D721Med (cell line): ENCODE measurements at places on chromosomes 5 and 9.
A peak's percentile ranks its signal among the peaks of the same experiment; 100 is the strongest.

DNA sequence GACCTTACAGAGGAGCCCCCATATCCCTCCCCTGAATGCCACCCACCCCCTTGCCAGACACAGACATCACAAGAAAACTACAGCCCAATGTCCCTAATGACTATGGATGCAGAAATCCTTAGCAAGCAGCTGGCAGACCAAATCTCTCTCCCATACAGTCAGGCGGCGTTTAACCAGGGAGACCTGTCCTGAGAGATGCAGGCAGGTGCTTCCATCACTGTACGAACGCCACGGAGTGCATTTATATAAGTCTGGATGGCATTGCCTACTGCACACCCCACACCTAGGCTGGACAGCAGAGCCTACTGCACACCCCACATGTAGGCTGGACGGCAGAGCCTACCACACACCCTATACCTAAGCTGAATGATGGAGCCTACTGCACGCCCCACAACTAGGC is 34.4 kb upstream of the SARDH start:
- no peak for DNase-seq

DNA sequence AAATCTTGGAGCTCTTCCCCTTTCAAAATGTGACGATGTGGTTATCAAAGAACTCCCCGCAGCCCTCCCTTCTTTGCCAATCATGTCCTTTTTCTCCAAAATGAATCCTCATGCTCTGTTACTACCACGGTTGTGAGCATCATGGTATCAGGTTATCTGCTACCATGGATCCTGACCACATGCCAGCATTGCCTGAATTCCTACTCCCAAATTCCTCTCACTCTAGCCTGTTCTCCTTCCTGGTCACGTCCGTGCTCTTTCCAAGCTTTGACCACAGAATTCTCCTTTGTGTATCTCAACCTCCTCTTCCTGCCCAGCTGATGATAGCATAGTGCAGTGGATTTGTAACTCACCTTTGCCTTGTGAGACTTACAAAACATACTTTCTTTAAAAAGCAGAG is 59.5 kb upstream of the FBXL7 start:
- DNase-seq, result no peak

DNA sequence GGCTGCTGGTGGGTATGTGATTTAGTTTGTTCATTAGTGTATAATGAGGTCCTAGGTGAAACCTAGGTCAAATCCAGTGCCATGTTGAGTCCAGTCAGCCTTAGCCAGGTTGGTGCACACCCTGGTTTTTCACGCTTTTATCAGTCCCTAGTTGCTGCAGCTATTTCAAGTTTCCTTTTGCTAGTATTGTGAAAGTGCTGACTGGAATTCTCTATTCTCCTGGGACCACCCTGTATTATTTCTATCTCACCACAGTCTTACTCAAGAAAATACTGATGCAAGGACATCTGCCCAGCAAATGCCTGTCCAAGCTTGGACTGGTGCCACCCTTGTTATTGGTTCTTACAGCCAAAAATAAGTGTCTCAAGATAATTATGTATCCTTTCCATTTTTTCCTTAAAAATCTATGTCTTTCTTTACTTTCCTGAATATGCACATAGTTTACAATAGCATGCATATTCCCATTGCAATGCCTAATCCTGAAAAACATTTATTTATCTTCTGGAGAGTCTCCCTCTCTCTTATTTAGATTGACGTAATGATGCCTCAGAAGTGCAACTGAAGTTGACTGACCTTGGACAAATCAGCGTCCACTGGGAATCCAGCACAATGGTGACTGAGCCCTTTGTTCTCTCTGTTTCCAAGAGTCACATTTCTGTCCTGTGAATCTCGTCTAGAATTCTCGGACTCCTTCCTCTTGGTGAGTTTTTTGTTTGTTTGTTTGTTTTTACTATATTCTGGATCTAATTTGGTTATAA is 1075.0 kb downstream of the CDH9 start:
- DNase-seq, result no peak

- peak; percentile 58 for DNase-seq
Observed at GRCh38 chr5:132385326-132386105, 16.0 kb downstream of the SLC22A5 start.

- no peak for DNase-seq
Observed at GRCh38 chr5:4079831-4080230, 484.2 kb downstream of the IRX1 start.

GRCh38 chr9:134535171-134535570 is 106.4 kb upstream of the COL5A1 start:
- no peak for DNase-seq

- DNase-seq, result peak; percentile 26
Observed at GRCh38 chr5:125267636-125268248, 521.3 kb upstream of the ZNF608 start.

DNA sequence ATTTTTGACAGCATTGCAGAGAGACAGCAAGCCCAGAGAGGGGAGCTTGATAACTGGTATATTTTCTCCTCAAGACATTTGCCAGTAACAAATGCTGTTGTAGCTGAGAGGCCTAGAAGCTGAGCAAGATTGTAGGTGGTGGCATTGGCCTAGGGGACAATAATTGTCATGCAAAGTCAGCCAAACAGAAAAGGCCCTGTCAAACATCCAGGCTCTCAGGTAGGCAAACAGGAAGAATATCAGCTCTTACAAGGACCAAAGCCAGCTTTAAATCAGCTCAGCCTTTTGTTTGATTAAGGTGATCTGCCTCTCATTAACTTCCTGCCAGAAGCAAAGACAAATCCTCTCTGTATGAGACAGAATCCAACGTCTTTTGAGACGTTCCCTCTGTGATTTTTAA is 29.7 kb upstream of the BARX1 start:
- no peak for DNase-seq
